ENCODE measurements at places on chromosomes 6 and 20. TPM values are rescaled to one million over a fixed set of nuclear protein-coding genes. Genes with fewer than 3 reads are reported as not detected.

Gene FILIP1
- 2.8 TPM for polyA plus RNA-seq

Gene VSX1
- 0.05 TPM for polyA plus RNA-seq

Gene ABHD16A
- 50.0 TPM for polyA plus RNA-seq

Gene AVP
- polyA plus RNA-seq = not detected

Gene PRPH2
- 2.8 TPM for polyA plus RNA-seq

Measured in psoas muscle (tissue), 8 donors.